ENCODE measurements at places on chromosomes 7 and 10.

- H3K4me3 ChIP-seq, result no peak overlapping the region
- H3K36me3 ChIP-seq, result no peaks in the 10 kb centered on the region
- no peaks in the 10 kb centered on the region for H3K4me1 ChIP-seq
- H3K27me3 ChIP-seq, result no peaks in the 10 kb centered on the region
Measured at GRCh38 chr7:22657479-22657878, 69.5 kb upstream of the IL6 start.

- no peaks in the 10 kb centered on the region for H3K27me3 ChIP-seq
- peaks cover 25% of the 10 kb centered on the region for H3K36me3 ChIP-seq
- no peak for DNase-seq
- no peaks in the 10 kb centered on the region for H3K4me1 ChIP-seq
- no peak overlapping the region for H3K4me3 ChIP-seq
Measured at GRCh38 chr7:5064391-5065106, 18.9 kb downstream of the RBAK start.

DNA sequence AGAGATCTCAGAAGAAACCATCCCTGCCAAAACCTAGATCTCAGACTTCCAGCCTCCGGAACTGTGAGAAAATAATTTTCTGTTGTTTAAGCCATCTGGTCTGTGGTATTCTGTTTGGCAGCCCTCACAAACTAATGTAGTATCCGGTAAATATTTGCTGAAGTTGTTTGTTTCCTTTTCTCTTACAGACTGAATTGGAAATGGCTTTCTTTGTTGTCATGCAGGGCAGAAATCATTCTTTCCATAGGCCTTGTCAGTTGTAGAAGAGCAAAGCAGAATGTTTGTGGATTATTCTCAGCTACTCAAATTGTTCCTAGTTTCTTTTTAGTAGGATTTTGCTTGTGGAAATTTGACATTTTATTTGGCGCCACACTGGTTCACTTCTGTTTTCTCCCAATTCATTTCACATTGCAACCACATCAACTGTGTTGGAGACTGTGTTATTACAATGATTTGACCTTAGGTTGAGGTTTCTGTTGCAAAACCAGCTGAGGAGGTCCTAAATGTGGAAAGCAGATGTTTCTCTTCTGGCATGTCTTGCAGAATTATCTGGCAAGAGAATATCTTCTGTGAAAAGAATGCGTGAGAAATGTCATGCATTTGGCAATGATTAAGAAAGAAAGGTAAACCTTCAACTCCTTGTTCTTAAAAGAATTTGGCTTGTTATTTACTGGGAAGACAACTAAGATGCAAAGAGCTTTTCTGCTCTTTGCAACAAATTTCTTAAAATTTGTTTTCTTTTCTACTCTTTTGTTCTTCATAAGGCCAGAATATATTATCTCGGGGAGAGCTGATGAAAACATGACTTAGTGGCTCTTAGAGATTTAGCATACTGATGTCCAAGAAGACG is 25.8 kb downstream of the ACTA2 start:
- no peaks in the 10 kb centered on the region for H3K4me1 ChIP-seq
- no peaks in the 10 kb centered on the region for H3K36me3 ChIP-seq
- DNase-seq, result no peak
- H3K27me3 ChIP-seq, result no peaks in the 10 kb centered on the region
- no peak overlapping the region for H3K27ac ChIP-seq

GRCh38 chr10:101014230-101014884 is 14.7 kb downstream of the LZTS2 start:
- H3K4me1 ChIP-seq, result no peaks in the 10 kb centered on the region
- no peak overlapping the region for H3K27ac ChIP-seq
- H3K4me3 ChIP-seq, result no peak overlapping the region
- H3K36me3 ChIP-seq, result no peaks in the 10 kb centered on the region
- DNase-seq, result peak; percentile 99

DNA sequence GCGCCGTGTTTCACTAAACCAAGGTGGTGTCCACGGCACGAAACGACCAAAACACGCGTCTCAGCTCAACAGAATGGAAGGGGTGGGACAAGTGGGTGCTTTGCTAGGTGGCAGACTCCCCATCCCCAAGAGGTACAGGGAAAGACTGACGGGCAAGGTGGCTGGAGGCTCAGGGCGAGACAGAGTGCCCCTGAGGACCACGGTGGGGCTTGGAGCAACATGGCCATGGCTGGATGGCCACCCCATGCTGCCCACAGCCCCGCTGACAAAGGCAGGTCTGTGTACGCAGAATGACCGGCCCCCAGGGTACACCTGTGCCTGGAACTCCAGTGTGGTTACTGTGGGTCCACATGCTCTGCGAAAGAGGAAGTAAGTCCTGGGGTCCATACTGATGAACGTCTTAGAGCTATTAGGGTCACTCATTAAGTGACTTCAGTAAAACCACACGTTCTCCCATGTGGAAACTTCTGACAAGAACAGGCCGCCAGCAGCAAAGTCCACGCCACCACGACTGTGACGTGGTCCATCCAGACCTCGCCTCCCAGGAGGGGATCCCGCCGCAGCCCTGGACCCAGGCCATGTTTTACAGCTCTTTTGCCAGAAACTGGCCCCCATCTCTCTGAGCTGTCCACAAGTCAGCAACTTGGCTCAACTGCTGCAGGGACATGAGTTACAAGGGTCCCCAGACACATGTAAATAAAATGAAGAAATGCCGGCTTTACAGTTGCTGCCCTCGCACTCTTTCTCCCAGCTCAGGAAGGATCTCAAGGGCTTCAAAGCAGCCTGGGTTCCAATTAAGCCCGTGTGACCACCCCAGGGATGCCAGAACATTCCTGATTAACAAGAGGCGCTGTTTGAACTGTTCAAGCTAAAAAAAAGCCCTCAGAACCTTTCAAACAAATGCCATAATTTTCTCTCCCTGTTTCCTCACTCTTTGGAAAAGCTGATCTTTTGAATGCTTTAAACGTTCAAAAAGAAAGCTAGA is 66.8 kb downstream of the MAD1L1 start:
- no peak for DNase-seq
- no peaks in the 10 kb centered on the region for H3K27me3 ChIP-seq
- H3K36me3 ChIP-seq, result peaks cover 4% of the 10 kb centered on the region
- no peak overlapping the region for H3K4me3 ChIP-seq
- H3K4me1 ChIP-seq, result no peaks in the 10 kb centered on the region

DNA sequence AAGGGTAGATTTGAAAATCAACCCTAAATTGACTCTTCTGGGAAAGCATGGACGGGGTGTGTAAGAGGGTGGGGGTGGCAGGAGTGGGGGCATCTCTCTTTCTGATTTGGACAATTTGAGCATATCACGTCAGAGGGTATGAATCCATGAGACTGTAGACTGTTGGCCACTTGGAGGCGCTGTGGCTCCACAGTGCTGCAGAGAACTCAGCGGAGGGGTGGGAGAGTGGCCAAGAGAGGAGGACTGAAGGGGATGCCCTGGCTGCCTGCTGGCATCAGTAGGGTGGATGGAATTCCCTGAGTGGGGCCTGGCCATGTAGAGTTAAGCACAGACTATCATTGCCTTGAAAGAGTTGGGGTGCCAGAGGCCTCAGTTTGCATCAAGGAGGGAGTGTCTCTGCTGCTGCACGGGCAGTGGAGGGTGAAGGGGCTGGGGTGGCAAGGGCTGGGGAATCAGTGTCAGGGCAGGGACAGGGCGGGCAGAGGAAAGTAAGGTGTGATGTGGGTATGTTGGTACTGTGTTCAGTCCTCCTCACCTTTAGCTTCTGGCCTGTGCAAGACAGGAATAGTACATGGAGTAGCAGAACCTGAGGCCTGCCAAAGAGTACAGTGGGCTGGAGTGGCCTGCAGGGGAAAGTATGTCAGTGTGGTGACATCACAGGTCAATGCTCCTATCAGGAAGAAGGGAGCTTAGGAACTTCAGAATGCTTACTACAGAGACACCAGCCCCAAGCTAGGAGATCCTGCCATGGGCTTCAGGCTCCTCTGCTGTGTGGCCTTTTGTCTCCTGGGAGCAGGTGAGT is 133.5 kb upstream of the PRSS58 start:
- no peak overlapping the region for H3K27ac ChIP-seq
- DNase-seq, result peak; percentile 38
- H3K36me3 ChIP-seq, result no peaks in the 10 kb centered on the region
- H3K27me3 ChIP-seq, result no peaks in the 10 kb centered on the region
- H3K4me1 ChIP-seq, result no peaks in the 10 kb centered on the region

GRCh38 chr7:82423446-82423845 is 20.1 kb downstream of the CACNA2D1 start:
- no peak overlapping the region for H3K27ac ChIP-seq
- H3K27me3 ChIP-seq, result no peaks in the 10 kb centered on the region
- DNase-seq, result no peak
- no peak overlapping the region for H3K4me3 ChIP-seq
- no peaks in the 10 kb centered on the region for H3K36me3 ChIP-seq
- no peaks in the 10 kb centered on the region for H3K4me1 ChIP-seq

- H3K27me3 ChIP-seq, result no peaks in the 10 kb centered on the region
- H3K4me3 ChIP-seq, result no peak overlapping the region
Measured at GRCh38 chr7:112707655-112708054, 82.5 kb downstream of the TMEM168 start.

GRCh38 chr10:127353544-127353943 is 157.2 kb upstream of the INSYN2A start:
- H3K27me3 ChIP-seq, result no peaks in the 10 kb centered on the region
- no peaks in the 10 kb centered on the region for H3K4me1 ChIP-seq
- no peak overlapping the region for H3K4me3 ChIP-seq

DNA sequence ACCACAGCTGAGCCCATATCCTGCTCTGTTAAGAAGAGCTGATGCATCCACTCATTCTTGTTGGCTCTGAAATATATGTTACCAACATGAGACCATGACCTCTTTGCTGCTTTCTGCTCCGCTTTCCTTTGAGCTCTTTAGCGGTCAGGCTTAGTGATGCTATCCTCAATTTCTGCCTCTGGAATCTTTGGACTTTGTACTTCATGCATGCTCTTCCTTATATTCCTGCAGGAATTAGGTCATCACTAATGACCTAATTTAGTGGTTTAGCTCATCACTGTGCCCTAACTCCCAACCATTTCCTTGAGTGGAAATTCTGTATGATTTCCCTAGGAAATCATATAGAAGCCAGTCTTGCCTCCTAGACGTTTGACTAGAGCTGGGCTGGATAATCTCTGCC is 119.5 kb downstream of the AOAH start:
- H3K4me3 ChIP-seq, result no peak overlapping the region
- DNase-seq, result no peak
- no peaks in the 10 kb centered on the region for H3K4me1 ChIP-seq
- no peaks in the 10 kb centered on the region for H3K27me3 ChIP-seq

DNA sequence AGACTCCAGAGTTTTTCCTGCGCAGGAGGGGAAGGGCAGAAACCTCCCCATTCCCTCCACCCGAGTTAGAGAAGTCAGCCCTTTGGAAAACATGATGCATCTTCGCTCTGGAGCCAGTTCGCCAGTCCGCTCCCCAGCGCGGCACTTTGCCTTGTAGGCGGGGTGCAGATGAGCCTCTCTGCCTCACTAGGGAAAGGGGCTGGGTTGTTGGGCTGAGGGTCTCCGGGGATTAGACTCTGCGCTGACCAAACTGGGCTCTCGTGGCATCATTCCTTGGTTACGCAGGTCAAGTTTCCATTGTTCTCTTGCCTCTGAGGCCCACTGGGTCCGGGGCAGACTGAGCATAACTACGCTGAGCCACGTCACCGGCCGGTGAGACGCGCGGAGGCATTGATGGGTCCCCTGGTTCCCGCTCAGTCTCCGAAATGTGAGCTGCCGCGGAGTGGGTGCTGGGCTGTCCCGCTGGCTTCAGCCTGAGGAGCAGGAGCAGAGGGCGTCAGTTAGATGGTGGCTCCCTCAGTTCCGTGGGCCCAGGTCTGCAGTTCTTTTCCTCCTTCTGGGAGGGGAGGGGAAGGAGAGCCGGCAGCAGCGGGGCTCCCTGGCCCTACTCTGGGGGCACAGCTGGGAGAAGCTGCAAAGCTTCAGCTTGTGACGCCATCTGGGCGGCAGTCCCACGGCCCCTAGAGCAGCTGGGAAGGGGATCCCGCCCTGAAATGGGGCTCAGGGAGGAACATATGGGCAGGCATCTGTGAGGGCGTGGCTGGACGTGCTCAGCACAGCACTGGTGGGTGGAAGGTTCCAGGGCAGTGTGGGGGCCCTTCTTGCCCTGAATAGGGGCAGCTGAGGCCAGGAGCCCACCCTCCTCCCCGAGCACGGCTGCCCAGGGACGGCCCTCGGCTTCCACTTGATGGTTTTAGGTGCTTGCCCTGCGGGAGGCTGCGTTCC is 121.3 kb upstream of the BTBD16 start:
- H3K36me3 ChIP-seq, result peaks cover 3% of the 10 kb centered on the region
- no peak for DNase-seq
- peaks cover 20% of the 10 kb centered on the region for H3K4me1 ChIP-seq

- DNase-seq, result no peak
- H3K4me3 ChIP-seq, result no peak overlapping the region
- H3K4me1 ChIP-seq, result peaks cover 6% of the 10 kb centered on the region
- H3K36me3 ChIP-seq, result peaks cover 3% of the 10 kb centered on the region
- no peak overlapping the region for H3K27ac ChIP-seq
- H3K27me3 ChIP-seq, result no peaks in the 10 kb centered on the region
Measured at GRCh38 chr7:20201380-20201779, 15.8 kb downstream of the MACC1 start.

- peak; percentile 10 for DNase-seq
- no peak overlapping the region for H3K27ac ChIP-seq
- H3K4me1 ChIP-seq, result peaks cover 4% of the 10 kb centered on the region
- no peaks in the 10 kb centered on the region for H3K27me3 ChIP-seq
Measured at GRCh38 chr10:88505680-88506215, 77.4 kb downstream of the RNLS start.

DNA sequence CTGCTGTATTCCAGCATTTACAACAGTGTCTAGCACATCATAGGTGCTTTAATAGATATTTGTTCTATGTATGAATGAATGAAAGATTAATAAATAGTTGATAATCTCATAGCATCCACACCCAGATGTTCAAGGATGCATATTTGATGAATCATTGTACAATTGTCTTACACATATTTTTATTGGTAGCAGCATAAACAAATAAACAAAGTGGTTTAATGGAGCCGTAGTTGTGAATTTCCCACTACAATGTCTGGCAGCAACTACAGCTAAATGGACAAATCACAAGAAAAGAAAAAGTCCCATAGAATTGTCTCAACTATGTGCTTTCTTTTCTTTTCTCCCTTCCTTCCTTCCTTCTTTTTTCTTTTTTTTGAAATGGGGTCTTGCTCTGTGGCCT is 150.8 kb downstream of the NRP1 start:
- H3K36me3 ChIP-seq, result no peaks in the 10 kb centered on the region
- H3K4me3 ChIP-seq, result no peak overlapping the region
- H3K27me3 ChIP-seq, result no peaks in the 10 kb centered on the region
- H3K27ac ChIP-seq, result no peak overlapping the region
- peaks cover 6% of the 10 kb centered on the region for H3K4me1 ChIP-seq

GRCh38 chr10:17064435-17064834 is 65.2 kb downstream of the CUBN start:
- no peaks in the 10 kb centered on the region for H3K27me3 ChIP-seq
- H3K27ac ChIP-seq, result no peak overlapping the region
- H3K4me1 ChIP-seq, result peaks cover 9% of the 10 kb centered on the region
- no peak for DNase-seq
- no peak overlapping the region for H3K4me3 ChIP-seq
